A549 treated with GW870086 at 1 μM for 4 hours (cell line): ENCODE measurements at places on chromosomes 4 and X. TPM values are rescaled to one million over a fixed set of nuclear protein-coding genes. Genes with fewer than 3 reads are reported as not detected.

Gene NOCT
- 7.8 to 10.0 TPM (median 9.3 TPM) in 5 replicates for total RNA-seq

Gene TRIML1
- 0.08 TPM in 1 of 5 replicates, not detected in the others for total RNA-seq

Gene RAB9B
- total RNA-seq, result 0.03 to 0.05 TPM (median 0.05 TPM) in 3 of 5 replicates, not detected in the others

Gene HSFX2
- total RNA-seq, result 0.17 to 0.29 TPM (median 0.22 TPM) in 3 of 5 replicates, not detected in the others

Gene TMEM47
- 0.87 to 1.5 TPM (median 1.2 TPM) in 5 replicates for total RNA-seq

Gene CXCL6
- not detected in 5 replicates for total RNA-seq

Gene CDS1
- 0.48 to 0.88 TPM (median 0.65 TPM) in 5 replicates for total RNA-seq

Gene APELA
- not detected in 5 replicates for total RNA-seq

Gene PPEF2
- not detected in 5 replicates for total RNA-seq

Gene LNX1
- 0.03 to 0.09 TPM in 2 of 5 replicates, not detected in the others for total RNA-seq

Gene EDA
- total RNA-seq, result 0.40 to 0.62 TPM (median 0.41 TPM) in 5 replicates

Gene MGARP
- total RNA-seq, result 0.34 to 0.70 TPM (median 0.57 TPM) in 5 replicates

Gene BLOC1S4
- total RNA-seq, result 14.2 to 18.8 TPM (median 15.7 TPM) in 5 replicates

Gene DGAT2L6
- total RNA-seq, result not detected in 5 replicates

Gene TAF7L
- total RNA-seq, result 0.05 to 0.16 TPM (median 0.08 TPM) in 4 of 5 replicates, not detected in the other

Gene SLC26A1
- 0.14 to 0.27 TPM (median 0.23 TPM) in 5 replicates for total RNA-seq

Gene UGT2B15
- total RNA-seq, result 0.06 to 0.17 TPM (median 0.09 TPM) in 3 of 5 replicates, not detected in the others

Gene TLR2
- 0.20 to 0.47 TPM (median 0.39 TPM) in 5 replicates for total RNA-seq

Gene HERC6
- 2.9 to 4.2 TPM (median 3.1 TPM) in 5 replicates for total RNA-seq

Gene MAGEC2
- not detected in 5 replicates for total RNA-seq

Gene NUP62CL
- 14.5 to 18.5 TPM (median 15.8 TPM) in 5 replicates for total RNA-seq

Gene PCYT1B
- not detected in 5 replicates for total RNA-seq

Gene HTN3
- not detected in 5 replicates for total RNA-seq

Gene GYPB
- not detected in 5 replicates for total RNA-seq

Gene NPFFR2
- total RNA-seq, result not detected in 5 replicates

Gene SPANXB1
- 2.0 to 2.7 TPM (median 2.3 TPM) in 5 replicates for total RNA-seq

Gene ATOH1
- not detected in 5 replicates for total RNA-seq

Gene ETNPPL
- not detected in 5 replicates for total RNA-seq

Gene IL2
- not detected in 5 replicates for total RNA-seq

Gene CLDN22
- not detected in 5 replicates for total RNA-seq

Gene HMGN5
- total RNA-seq, result 1.7 to 3.5 TPM (median 2.8 TPM) in 5 replicates

Gene RTL3
- 0.05 to 0.13 TPM (median 0.08 TPM) in 4 of 5 replicates, not detected in the other for total RNA-seq

Gene F9
- not detected in 5 replicates for total RNA-seq

Gene CYSLTR1
- not detected in 5 replicates for total RNA-seq

Gene LUZP4
- not detected in 5 replicates for total RNA-seq

Gene GPR34
- total RNA-seq, result 0.13 to 0.16 TPM (median 0.15 TPM) in 4 of 5 replicates, not detected in the other

Gene MAGED1
- 69.6 to 85.3 TPM (median 80.4 TPM) in 5 replicates for total RNA-seq

Gene OR13H1
- not detected in 5 replicates for total RNA-seq

Gene HMX1
- 0.09 to 0.43 TPM (median 0.18 TPM) in 4 of 5 replicates, not detected in the other for total RNA-seq

Gene CD38
- total RNA-seq, result 10.7 to 16.7 TPM (median 13.9 TPM) in 5 replicates

Gene FOXR2
- not detected in 5 replicates for total RNA-seq

Gene PLP1
- not detected in 5 replicates for total RNA-seq

Gene VEGFC
- total RNA-seq, result 10.7 to 13.8 TPM (median 12.3 TPM) in 5 replicates

Gene ADGRG2
- 8.4 to 11.0 TPM (median 10.6 TPM) in 5 replicates for total RNA-seq

Gene CLIC2
- total RNA-seq, result 0.06 to 0.24 TPM (median 0.11 TPM) in 3 of 5 replicates, not detected in the others

Gene GPR173
- not detected in 5 replicates for total RNA-seq

Gene IGFBP7
- 199 to 338 TPM (median 251 TPM) in 5 replicates for total RNA-seq

Gene TSC22D3
- total RNA-seq, result 119 to 150 TPM (median 136 TPM) in 5 replicates

Gene GAGE13
- total RNA-seq, result not detected in 5 replicates

Gene CXorf49
- total RNA-seq, result not detected in 5 replicates

Gene GPC3
- total RNA-seq, result 0.15 TPM in 1 of 5 replicates, not detected in the others

Gene CT45A10
- total RNA-seq, result 0.41 to 1.1 TPM in 2 of 5 replicates, not detected in the others
